Type B pancreatic cell (in vitro differentiated cells): ENCODE measurements at places on chromosomes 16 and 17.

GRCh38 chr16:58057784-58058183 is 32.2 kb downstream of the MMP15 start:
- no peak for DNase-seq

GRCh38 chr17:8158267-8159031 is 4.3 kb downstream of the VAMP2 start:
- peak; percentile 90 for DNase-seq

- DNase-seq: no peak
These were observed 177.4 kb downstream of the RBFOX1 start for GRCh38 chr16:7509963-7510601.

GRCh38 chr17:72506773-72507172 is 386.0 kb downstream of the SOX9 start:
- no peak for DNase-seq

GRCh38 chr17:68365469-68365868 is 74.2 kb downstream of the ARSG start:
- no peak for DNase-seq

- DNase-seq: no peak
These were observed 10.9 kb downstream of the GRIN2C start for GRCh38 chr17:74848656-74849399.

DNA sequence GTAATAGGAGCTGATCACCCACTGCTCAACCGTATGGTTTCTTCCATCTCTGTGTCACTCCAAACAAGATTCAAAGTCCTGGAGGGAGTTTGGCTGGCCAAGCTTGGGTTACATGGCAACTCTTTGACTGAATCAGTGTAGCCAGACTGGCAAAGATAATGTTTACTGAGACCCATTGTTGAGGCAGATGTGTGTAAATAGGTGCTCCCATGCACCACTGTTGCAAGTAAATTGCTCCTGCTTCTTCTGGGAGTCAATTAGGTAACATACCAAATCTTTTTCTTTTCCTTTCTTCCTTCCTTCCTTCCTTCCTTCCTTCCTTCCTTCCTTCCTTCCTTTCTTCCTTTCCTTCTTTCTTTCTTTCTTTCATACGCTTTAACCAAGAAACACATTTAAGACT is 86.3 kb upstream of the DHX40 start:
- peak; percentile 18 for DNase-seq
